ENCODE measurements at places on chromosomes 3 and 15.

- DNase-seq, result no peak
These were observed 31.2 kb downstream of the RFTN1 start for GRCh38 chr3:16482194-16482769.

- no peak for DNase-seq
These were observed 72.1 kb downstream of the ABTB1 start for GRCh38 chr3:127744875-127745274.

DNA sequence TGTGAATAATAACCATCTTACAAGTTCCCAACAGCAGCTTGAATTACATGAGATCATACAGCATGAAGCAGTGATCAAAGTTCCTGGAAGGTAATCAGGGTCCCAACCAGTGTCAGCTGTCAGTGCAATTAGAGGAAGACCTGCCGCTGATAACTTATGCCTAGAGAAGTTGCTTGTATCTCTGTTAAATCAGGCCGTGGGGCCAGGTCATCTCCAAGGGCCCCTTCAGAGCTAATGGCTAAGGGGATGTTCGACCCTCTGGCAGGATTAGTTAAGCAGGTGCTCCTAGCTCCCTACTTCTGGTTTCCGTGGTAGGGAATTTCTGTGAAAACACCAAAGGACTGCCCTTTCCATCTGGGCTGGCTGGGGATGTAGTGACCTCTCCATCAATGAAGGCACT, 251.0 kb downstream of the FAM43A start:
- no peak for DNase-seq

DNA sequence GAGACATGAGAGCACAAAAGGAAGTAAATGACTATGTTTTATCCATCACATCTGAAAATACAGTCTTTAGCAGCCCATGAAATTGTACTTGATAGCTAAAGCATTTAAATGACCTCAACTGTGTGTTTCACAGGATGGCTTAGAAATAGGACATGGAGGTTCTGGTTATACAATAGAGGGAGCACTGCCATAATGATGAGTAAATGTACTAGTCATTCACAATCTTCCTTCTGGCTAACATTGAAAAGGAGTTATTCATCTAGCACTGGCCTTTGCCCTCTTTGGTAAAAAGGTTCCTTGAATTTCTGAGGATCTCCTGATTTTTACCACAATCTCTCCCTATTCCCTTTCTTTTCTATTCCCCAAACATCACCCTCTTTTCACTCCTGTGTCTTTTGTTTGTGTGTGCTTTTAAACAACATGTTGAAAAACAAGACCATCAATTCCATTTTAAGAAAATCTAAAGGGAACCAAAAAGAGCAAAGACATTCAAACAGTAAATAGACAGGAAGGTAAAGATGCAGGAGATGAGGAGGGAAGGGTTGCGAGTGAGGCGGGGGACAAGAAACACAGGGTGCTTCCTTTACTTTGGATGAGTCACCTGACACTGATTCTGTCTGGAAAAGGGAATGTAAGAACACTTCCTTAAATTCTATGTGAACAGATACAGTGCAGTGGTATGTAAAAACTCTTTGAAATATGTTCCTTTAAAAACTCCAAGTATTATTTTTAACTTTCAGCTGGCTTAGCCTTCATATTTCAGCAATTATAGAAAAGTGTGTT, 619.0 kb downstream of the MECOM start:
- DNase-seq, result no peak

DNA sequence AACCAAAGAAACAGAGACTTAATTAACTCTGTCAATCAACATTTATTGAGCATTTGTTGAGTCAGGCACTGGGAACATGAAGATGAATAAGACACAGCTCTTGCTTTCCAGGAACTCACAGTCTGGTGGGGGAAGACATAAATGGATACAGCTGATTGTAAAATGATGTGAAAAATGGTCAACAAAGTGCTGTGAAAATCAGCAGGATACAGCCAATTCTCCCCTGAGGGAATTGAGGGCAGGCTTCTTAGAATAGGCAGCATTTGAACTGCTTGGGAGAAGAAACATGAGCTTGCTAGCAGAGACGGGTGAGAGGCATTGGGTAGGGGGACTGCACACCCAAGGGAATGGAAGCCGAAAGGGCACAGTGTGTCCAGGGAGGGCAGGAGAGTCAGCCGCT, 41.1 kb downstream of the MFSD1 start:
- DNase-seq, result no peak

DNA sequence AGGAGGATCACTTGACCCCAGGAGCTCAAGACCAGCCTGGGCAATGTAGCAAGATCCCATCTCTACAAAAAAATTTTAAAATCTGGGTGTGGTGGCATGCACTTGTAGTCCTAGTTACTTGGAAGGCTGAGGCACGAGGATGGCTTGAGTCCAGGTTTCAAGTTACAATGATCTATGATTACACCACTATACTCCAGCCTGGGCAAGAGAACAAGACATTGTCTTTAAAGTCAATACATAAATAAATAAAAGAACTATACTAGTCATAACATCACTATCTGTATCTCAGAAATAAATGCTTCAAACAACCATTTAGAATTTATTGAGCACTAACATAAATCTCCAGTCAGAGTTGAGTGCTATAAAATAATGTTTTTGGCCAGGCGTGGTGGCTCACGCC, 8.5 kb upstream of the PHLDB2 start:
- no peak for DNase-seq

- peak; percentile 50 for DNase-seq
These were observed 925 bp upstream of the PSTPIP1 start for GRCh38 chr15:76994001-76994400.

- DNase-seq, result no peak
These were observed 21.1 kb upstream of the CORO2B start for GRCh38 chr15:68557469-68558317.

- DNase-seq, result no peak
These were observed 42.4 kb downstream of the CNTN6 start for GRCh38 chr3:1135194-1135593.

DNA sequence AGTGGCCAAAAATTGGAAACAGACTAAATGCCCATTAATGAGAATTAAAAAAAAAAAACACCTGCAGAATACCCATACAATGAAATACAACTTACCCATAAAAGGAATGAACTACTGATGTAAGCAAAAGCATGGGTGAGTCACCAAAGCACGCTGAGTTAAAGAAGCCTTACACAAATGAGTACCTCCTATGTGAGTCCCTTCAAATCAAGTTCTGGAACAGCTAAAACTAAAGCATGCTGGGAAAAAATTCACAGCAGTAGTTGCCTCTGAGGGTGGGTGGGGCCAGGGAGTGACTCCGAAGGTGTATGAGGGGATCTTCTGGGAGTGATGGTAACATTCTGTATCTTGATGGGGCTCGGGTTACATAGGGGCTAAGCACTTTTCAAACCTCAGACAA, 11.4 kb downstream of the MYO5C start:
- DNase-seq, result no peak

DNA sequence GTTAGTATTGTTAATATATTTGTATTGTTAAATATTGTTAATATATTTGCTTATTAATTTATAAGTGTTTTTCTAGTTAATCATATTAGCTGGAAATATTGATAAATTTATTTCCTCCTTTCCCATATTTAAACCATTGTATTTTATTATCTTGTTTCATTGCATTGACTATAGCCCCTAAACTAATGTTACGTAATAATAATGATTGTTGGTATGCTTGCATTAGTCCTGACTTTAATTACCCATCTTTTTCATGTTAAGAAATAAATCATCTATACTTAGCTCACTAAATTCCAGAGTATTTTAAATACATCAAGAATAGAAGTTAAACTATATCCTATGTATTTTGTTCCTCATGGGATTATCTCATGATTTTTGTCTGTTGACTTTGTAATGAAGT, 368.2 kb downstream of the LSAMP start:
- no peak for DNase-seq
